Endothelial cell of umbilical vein (primary cell): ENCODE measurements at places on chromosomes 7 and 10. TPM values are rescaled to one million over a fixed set of nuclear protein-coding genes. Genes with fewer than 3 reads are reported as not detected.
A peak's percentile ranks its signal among the peaks of the same experiment; 100 is the strongest.

- no peak for DNase-seq
Observed at GRCh38 chr7:5831196-5831595, 49.4 kb upstream of the OCM start.

DNA sequence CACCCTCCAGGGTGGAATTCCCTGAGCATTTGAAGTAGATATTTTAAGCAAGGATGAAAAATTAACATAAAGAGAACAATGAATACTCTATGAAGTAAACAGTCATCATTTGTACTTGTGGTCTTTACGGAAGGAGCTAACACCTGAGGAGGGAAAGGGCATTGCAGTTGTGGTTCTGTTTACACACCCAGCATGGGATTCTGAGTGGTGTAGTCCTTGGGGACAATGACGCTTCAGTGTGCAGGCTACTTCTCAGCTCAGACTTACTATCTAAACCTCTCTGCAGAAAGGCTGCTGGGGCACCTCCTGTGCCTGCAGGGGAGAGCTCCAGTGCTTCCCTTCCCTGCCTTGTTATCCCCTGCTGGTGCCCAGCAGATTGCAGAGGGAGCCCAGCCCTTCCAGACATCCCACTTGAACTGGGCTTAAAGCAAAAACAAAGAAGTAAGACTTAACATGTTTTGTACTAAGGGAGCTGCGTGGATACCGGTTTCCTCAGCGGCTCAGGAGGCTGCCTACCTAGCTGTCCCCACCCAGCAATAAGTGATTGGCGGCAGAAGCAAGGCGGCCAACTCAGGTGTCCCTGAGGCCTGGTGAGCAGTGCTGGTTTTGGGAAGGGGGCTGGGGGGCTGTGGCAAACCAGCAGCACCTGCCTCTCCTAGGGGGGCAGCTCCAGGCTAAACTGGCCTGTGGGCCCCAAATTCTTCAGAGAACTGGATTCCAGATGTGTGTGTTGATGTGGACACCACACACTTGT, 89.1 kb downstream of the CELF2 start:
- no peak for DNase-seq

GRCh38 chr7:139726485-139726869, 51.3 kb downstream of the HIPK2 start:
- DNase-seq = no peak

Gene LIPF
- not detected in 2 replicates for polyA plus RNA-seq

Gene SNX13
- 4.5 and 6.1 TPM in 2 replicates for polyA plus RNA-seq

DNA sequence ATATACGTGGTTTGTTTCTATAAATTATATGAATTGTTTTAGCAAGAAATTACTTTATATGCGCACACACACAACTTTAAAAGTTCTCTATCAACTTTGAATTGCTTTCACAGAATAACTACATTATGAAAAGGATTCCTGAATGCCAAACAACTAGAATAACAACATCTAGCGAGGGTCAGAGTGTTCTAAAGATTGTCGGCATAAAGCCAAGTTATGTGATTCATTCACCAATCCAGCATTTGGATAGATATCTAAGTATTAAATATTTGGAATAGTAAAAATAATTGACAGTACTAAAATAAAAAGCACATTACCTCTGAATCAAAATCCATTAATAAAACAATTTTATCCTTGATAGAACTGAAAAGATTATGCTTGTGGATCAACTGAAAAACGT, 125.3 kb upstream of the AMPH start:
- peak; percentile 12 for DNase-seq

DNA sequence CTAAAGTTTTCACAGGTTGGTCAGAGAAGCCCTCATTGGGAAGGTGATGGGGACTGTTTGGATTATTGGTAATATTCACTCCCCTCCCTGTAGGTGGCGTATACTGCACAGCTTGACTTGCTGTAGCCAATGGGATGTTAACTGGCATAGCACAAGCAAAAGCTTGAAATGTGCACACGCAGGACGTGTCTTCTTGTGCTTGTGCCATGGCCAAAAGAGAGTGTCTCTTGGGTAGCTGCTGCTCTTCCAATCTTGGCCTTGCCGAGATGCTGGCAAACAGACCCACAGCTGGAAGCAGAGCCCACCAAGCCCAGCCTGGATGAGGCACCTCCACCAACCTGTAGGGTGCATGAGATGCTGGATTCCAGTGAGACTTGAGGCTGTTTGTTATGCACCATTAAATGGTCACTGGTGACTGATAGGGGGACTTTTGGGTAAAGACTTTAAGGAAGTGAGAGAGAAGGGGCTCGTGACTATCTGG, 266.0 kb downstream of the GRID1 start:
- no peak for DNase-seq

DNA sequence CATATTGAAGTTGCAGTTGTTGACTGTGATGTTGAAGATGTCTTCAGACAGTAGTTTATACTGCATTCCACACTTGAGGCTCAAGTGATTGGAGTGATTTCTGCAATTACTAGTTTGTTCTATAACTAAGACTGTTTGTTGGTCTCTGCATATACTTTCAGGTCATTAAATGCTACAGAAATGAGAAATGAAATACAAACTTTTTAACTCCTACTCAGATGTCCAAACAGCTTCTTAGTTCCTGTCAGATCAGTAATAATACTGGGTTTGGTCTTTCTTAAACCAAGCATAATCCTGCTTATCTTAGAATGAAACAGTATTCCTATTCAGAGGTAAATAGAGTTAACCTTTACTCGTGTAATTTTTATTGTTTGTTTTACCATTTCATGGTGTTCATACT, 115.9 kb downstream of the CCNY start:
- DNase-seq = no peak

- no peak for DNase-seq
Observed at GRCh38 chr7:73678862-73679261, 4.4 kb downstream of the DNAJC30 start.

- DNase-seq = no peak
Observed at GRCh38 chr10:45582386-45582781, 90.2 kb downstream of the ZFAND4 start.

Gene PHKG1
- polyA plus RNA-seq = 0.32 and 0.78 TPM in 2 replicates

Gene ACHE
- 0.28 and 0.48 TPM in 2 replicates for polyA plus RNA-seq

Gene SORCS1
- polyA plus RNA-seq = not detected in 2 replicates

DNA sequence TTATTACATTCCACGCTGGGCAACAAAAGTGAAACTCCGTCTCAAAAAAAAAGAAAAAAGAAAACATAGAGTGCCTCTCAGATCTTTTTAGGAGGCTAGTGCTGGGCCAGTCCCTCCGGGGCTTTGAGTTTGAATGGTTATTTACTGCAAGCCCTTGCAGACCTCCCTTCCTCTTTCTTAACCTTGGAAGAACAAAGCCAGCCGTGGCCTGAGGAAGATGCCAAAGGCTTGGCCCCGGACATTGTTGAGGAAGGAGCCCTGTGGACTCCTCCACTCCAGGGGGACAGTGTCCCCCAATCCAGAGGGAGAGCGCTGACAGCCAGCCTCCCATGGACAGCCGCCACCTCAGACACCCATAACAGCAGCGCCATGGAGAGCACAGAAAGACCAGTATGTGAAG, 5.0 kb downstream of the TSPAN33 start:
- DNase-seq = no peak

- peak; percentile 25 for DNase-seq
Observed at GRCh38 chr7:112176693-112177415, 29.3 kb downstream of the DOCK4 start.

Gene CALCR
- not detected in 2 replicates for polyA plus RNA-seq

DNA sequence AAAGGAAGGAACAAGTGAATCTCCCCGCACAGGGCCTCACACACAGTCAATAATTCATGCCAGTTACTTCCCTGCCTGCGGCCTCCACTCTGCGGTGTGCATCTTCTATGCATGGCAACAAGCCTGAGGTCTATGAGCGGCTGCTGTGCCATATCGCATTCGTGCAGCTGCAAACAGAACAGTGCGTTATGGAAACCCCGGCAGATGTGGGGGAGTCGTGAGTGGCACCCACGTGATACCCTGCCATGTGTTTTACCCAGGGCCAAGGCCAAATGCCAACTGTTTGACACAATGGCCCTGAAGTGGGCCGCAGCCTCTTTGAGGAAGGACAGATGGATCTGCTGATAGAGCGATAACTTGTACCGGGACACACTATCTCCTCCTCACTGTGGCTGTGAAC, 13.4 kb downstream of the TNS3 start:
- no peak for DNase-seq

GRCh38 chr10:73229567-73229966, 17.5 kb downstream of the DNAJC9 start:
- no peak for DNase-seq

Gene STK31
- 0.02 TPM in 1 of 2 replicates, not detected in the other for polyA plus RNA-seq

GRCh38 chr10:47410862-47411261, 26.8 kb upstream of the ZNF488 start:
- no peak for DNase-seq

GRCh38 chr10:47050618-47051455, 139.6 kb downstream of the PTPN20 start:
- no peak for DNase-seq

GRCh38 chr7:21480693-21481403, 53.0 kb downstream of the SP4 start:
- no peak for DNase-seq

Gene ZNF804B
- not detected in 2 replicates for polyA plus RNA-seq

- DNase-seq = no peak
Observed at GRCh38 chr10:97131666-97132065, 54.1 kb downstream of the SLIT1 start.

DNA sequence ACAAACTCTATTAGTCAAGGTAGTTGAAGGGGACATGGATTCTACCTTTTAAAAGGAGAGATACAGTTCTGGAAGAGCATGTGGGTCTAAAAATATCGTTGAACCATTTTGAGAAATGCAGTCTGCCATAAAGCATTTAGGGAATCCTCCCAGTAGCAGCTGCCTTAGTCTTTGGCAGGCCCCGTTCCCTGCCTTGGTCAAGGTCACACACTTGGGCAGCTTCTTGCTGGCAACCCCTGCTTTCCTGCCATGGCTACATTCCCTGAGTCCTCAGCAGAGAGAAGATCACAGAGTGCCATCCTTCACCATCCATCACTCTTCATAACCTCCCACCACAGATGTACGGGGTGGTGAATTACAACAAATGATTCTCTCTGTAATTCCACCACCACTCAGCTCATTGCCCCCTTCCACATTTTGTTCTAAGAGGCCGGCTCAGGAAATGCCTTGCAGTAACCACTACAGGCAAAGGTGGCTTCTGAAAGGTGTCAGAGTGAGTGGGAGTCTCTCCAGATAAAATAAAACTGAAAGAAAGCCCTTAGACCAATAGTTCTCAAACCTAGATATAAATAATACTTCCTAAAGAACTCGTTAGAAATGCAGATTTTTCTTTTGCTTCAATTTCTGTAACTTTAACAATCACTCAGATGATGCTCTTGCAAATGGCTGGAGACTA, 121.4 kb upstream of the STK17A start:
- no peak for DNase-seq

DNA sequence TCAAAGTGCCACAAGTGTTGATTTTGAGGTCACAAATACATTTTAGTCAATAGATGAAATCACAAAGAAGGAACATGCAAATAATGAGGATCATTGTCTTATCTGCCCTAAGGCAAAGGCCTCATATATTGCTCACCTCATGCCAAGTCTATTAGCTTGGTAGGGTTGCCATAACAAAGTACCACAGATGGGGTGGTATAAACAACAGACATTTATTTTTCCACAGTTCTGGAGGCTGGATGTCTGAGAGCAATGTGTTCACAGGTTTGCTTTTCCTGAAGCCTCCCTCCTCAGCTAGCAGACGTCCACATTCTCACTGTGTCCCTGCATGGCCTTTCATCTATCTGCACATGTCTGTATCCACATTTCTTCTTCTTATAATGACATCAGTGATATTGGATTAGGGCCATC, 59.6 kb downstream of the RELN start:
- DNase-seq = no peak

Gene GALNT17
- polyA plus RNA-seq = not detected in 2 replicates

Gene NEUROD6
- not detected in 2 replicates for polyA plus RNA-seq

Gene MRLN
- not detected in 2 replicates for polyA plus RNA-seq

Gene OGDH
- 86.2 and 92.9 TPM in 2 replicates for polyA plus RNA-seq

- DNase-seq = no peak
Observed at GRCh38 chr10:117405730-117406129, 30.5 kb upstream of the PDZD8 start.

- no peak for DNase-seq
Observed at GRCh38 chr10:128096486-128097199, 29.6 kb downstream of the MKI67 start.

- no peak for DNase-seq
Observed at GRCh38 chr7:92485974-92486373, 8.2 kb upstream of the ERVW-1 start.

GRCh38 chr10:71748671-71749191, 24.6 kb downstream of the VSIR start:
- peak; percentile 50 for DNase-seq

Gene BLNK
- not detected in 2 replicates for polyA plus RNA-seq

- no peak for DNase-seq
Observed at GRCh38 chr10:76974017-76974691, 663.5 kb downstream of the KCNMA1 start.

DNA sequence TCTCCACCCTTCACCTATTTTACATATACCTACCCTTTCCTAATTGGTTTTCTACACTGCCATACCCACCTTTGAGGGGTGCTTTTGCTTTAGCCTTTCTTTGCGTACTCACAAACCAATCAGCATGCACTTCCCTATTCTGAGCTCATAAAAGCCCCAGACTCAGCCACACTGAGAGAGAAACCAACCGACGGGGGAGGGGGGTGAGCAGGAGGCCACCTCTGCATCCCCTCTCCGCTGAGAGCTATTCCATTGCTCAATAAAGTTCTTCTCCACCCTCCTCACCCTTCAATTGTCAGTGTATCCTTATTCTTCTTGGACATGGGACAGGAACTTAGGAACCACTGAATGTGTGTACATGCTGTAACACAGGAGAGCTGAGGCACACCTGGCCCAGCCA, 9.0 kb upstream of the FKBP9 start:
- no peak for DNase-seq

GRCh38 chr7:88358526-88358838, 51.8 kb upstream of the STEAP4 start:
- no peak for DNase-seq

GRCh38 chr10:67663449-67664087, 32.4 kb downstream of the CTNNA3 start:
- no peak for DNase-seq

Gene FAS
- polyA plus RNA-seq = 1.7 and 2.0 TPM in 2 replicates

DNA sequence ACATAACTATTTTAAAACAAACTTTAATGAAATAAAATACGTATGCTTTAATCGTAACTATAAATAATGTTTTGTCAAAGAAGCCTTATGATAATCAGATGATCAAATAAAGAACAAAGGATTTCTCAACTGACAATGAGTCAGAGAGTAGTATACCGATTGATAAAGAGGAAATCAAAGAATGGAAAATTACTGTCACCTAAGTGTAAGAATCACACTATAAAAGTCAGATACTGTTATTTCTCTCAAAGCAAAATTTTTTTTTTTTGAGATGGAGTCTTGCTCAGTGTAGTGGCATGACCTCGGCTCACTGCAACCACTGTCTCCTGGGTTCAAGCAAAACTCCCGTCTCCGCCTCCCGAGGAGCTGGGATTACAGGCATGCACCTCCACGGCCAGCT, 18.8 kb downstream of the DNAJC2 start:
- no peak for DNase-seq

Gene ETV1
- polyA plus RNA-seq = 5.8 and 8.4 TPM in 2 replicates

Gene COBL
- not detected in 2 replicates for polyA plus RNA-seq

Gene SFTPA2
- polyA plus RNA-seq = not detected in 2 replicates
